CD8-positive, alpha-beta T cell (primary cell): ENCODE measurements at places on chromosomes 2 and 18.
A peak's percentile ranks its signal among the peaks of the same experiment; 100 is the strongest.

- DNase-seq = no peak
Observed at GRCh38 chr2:207796585-207797350, 27.1 kb upstream of the FZD5 start.

GRCh38 chr2:85790499-85791188 lies 36.9 kb downstream of the ATOH8 start:
- no peak for DNase-seq

GRCh38 chr2:197254776-197255530 lies 55.6 kb downstream of the ANKRD44 start:
- DNase-seq = peak; percentile 50

- no peak for DNase-seq
Observed at GRCh38 chr2:3302751-3303582, 74.7 kb downstream of the EIPR1 start.

- no peak for DNase-seq
Observed at GRCh38 chr2:85455552-85456090, 37.1 kb downstream of the SH2D6 start.

- no peak for DNase-seq
Observed at GRCh38 chr2:126898636-126899035, at the start of gene TEX51. TEX51 (plus strand) TSS chr2:126898890; CDS start chr2:126898919, 29 bp downstream.
